ENCODE measurements at places on chromosomes 12 and 14.

GRCh38 chr14:50344876-50345563 lies 32.9 kb downstream of the DMAC2L start:
- DNase-seq = no peak

GRCh38 chr12:104991565-104992128 lies 5.5 kb downstream of the NOPCHAP1 start:
- no peak for DNase-seq

DNA sequence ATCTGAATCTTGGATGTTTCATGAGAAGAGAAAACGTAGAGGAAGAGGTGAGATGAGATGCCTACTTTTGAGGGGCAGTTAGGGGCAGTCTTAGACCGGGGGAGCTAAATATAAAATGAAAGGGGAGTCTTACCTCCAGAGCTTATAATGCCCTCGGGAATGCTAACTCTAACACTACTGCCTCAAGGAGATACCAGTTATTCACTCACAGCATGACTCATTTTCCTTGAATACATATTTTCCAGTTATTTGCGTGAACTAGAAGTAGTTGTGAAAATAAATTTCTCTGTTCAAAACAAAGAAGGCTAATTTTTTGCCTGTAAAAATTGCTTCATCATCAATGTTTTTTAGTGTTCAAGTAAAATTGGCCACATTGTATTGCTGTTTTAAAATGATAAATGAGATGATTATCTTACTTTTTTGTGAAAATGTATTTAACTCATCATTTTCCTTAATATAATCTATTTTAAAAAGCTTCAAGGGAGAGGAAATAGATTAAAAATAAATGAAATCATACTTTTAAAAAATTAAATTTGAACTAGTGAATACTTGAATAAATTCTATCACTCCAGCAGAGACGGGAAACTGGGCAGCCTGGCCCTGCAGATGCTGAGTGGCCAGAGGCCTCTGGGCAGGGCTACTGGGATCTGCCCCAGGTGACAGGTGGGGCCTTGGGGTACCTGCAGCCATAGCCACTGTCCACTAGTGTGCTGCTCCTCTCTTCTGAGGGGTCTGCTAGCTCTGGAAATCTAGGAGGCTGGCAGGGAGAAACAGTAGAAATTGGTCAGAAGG lies 339.3 kb downstream of the EGLN3 start:
- DNase-seq = no peak

- DNase-seq = no peak
Observed at GRCh38 chr14:88140874-88141273, 135.9 kb downstream of the GPR65 start.

GRCh38 chr12:113889891-113890581 lies 76.1 kb downstream of the RBM19 start:
- DNase-seq = no peak

DNA sequence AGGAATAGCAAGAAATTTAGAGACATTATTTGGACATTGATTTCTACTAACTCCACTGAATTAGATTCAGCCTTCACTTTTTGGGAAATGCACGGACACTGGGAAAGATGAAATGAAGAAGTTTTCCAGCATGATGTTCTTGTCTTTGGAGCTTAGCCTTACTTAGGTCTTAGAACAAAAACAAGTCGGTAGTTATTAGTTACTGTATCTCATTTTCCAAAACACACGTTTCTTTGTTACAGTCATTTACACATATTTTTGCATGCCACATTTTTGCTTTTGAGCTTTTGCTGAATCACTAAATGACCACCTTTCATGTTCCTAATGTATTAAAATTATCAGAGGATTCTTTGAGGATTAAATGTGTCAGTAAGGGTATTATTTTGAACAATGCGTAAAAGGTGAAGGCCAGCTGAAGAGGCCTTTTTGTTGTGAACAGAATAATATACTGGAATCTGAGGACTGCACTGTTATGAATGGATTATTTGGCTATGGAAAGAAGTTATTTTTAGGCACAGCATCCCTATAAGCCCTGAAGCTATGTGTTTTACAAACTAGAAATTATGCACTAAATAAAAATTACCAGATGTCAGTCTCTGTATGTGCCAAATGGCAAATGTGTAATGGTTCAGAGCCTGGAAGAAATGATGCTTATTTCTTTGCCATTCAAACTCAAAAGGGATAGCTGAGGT lies 138.2 kb downstream of the SRGAP1 start:
- DNase-seq = no peak

- no peak for DNase-seq
Observed at GRCh38 chr14:104187931-104188726, 49.7 kb downstream of the KIF26A start.

- no peak for DNase-seq
Observed at GRCh38 chr12:79452906-79453305, 237.9 kb downstream of the PAWR start.

DNA sequence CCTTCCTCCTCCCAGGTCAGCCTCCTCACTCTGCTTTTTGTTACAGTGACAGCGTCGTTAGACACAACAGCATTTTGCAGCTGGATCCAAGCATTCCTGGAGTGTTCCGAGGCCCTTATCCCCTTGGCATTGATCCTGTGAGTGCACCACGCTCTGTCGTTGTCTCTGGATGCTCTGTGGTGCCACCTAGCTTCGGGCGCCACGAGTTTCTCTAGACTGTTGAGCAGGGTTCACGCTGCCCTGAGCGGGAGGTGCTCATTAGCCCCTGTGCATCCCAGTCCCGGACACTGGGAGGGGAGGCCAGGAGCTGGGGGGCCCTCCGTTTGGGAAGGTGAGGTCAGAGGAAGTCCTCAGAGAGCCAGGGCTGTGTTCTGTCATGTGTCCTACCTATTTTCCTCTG lies 17.3 kb upstream of the DNAH10 start:
- no peak for DNase-seq

- DNase-seq = no peak
Observed at GRCh38 chr14:76829650-76830421, 3.6 kb downstream of the LRRC74A start.

- DNase-seq = no peak
Observed at GRCh38 chr14:101588286-101588975, 27.1 kb downstream of the DIO3 start.

- DNase-seq = no peak
Observed at GRCh38 chr12:108613548-108613947, 15.7 kb upstream of the TMEM119 start.

GRCh38 chr14:93023802-93024434 lies 91.8 kb downstream of the ITPK1 start:
- DNase-seq = no peak

DNA sequence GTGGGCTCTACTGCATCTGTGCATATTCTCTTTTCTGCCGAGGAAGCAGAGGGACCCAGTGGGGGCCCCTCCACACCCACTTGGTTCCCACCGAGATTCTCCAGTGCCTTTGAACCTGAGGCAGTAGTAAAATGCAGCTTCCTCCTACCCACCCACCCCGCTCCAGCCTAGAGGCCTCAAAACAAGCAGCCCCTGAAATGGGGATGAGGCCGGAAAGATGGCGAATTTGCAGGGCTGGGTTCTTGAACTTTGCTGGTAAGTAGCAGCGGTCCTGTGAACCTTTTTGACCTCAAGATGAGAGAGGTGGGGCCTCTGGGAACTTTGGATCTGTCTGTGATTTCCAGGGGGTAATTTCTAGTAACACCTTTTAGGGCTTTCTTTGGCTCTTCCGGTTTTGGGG lies 15.4 kb downstream of the PLEKHG3 start:
- DNase-seq = no peak

- no peak for DNase-seq
Observed at GRCh38 chr12:52157566-52158150, 34.2 kb downstream of the KRT80 start.

DNA sequence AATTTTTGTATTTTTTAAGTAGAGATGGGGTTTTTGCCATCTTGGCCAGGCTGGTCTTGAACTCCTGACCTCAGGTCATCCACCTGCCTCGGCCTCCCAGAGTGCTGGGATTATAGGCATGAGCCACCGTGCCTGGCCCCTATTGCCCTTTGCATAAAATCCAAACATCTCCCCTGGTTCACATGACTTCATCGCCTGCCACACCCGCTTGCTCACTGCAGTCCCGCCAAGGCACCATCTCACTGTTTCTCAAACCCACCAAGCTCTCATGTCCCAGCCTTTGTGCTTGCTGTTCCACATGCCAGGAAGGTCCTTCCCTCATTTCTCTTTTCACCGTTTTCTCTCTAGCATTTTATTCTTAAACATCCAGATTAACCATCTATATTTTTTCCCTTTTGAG lies 9.7 kb downstream of the RHOF start:
- DNase-seq = no peak

GRCh38 chr14:105466531-105467248 lies 7.9 kb upstream of the CRIP2 start:
- no peak for DNase-seq

- peak; percentile 96 for DNase-seq
Observed at GRCh38 chr14:24114532-24115421, at the start of the genes DCAF11 and NRL. DCAF11 (plus strand) TSS chr14:24114777; CDS start chr14:24115595, 818 bp downstream. NRL (minus strand) TSS chr14:24114949; CDS start chr14:24082848, 32,101 bp downstream.

- DNase-seq = peak; percentile 75
Observed at GRCh38 chr12:63779498-63780481, at the start of gene RXYLT1. RXYLT1 (plus strand) TSS chr12:63779909; CDS start chr12:63779961, 52 bp downstream.

GRCh38 chr12:2268471-2269286 lies 215.9 kb downstream of the CACNA1C start:
- no peak for DNase-seq

DNA sequence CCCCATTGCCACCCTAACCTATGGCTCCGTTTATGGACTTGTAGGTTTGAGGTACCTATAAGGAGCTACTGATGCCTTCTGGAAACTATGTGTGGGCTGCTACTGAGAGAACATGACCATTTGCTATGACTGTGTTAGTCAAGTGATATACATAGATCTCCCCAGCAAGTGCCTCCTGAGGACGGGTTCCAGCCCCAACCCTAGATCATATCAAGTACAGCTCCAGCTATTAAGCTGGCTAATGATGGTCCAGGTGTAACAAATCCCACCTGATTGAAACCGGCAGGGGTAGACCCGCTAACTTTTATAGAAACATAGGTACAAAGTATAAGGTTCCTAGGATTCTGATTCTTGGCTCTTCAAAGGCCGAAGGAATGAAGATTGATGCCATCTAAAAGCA lies 23.7 kb downstream of the NINJ2 start:
- no peak for DNase-seq

GRCh38 chr12:70885956-70886355 lies 34.6 kb downstream of the PTPRR start:
- DNase-seq = no peak

DNA sequence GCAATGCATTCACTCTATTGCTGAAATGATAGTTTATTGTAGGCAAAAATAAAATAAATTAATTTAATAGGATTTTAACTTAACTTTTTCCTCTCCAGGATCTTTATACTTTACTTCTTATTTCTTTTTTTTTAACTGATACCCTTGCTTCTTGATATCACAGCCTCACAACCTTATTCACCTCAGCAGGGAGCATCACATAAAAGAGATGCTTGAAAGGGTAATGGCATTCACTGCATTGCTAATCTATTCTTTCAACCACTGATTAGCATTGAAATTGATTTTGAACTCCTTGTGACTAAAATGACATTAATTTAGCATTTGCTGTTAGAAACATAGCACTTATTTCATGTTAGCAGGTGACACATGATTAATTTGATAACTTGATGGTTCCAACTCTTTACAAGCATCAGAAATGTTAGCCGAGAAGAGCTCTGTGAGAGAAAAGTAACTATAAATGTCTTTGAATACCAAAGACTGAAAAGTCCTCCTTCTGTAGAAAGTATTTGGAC lies 689.5 kb upstream of the MGAT4C start:
- no peak for DNase-seq

GRCh38 chr12:123532019-123532418 lies 1.5 kb downstream of the RILPL1 start:
- no peak for DNase-seq

- no peak for DNase-seq
Observed at GRCh38 chr14:70847406-70848090, 38.2 kb upstream of the MAP3K9 start.

DNA sequence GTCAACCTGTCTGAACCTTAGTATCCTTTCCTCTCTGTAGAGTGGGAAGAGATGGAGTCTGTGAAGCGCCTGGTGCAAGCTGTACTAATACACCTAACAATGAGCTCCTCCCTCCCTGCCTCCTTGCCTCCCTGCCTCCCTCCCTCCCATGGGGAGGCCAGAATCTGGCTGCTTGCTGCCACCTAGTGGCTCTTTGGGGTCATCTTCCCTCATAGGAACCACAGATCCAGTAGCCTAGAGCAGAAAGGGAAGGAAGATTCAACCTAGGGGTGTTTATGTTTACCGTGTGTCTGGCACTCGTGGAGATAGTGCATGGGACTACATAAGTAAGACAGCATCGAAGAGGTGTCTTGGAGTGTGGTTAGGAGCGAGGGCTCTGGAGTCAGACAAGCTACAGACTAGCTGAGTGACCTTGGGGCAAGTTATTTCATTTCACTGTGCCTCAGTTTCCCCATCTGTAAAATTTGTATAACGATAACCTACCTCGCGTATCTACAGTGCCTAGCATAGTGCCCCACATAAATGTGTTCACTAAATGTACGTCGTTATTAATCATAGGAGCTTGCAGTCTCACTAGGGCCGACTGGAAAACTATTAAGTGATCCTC lies 35.5 kb upstream of the TSPAN9 start:
- no peak for DNase-seq

DNA sequence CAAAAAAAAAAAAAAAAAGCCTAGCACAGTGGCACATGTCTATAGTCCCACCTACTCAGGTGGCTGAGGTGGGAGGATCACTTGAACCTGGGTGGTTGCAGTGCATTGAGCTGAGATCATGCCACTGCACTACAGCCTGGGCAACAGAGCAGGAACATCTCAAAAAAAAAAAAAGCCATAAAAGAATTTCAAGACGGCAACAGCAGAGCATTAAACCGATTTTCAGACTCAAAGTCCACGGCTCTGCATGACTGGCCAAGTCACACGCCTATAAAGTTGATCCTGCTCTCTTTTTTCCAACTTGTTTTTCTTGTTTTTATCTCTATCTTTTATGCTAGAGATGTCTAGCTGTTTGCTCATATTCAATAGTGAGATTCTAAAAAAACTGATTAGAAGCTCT lies 45.3 kb downstream of the FBXO34 start:
- no peak for DNase-seq

GRCh38 chr14:65156568-65157366 lies 54.5 kb upstream of the MAX start:
- DNase-seq = no peak

DNA sequence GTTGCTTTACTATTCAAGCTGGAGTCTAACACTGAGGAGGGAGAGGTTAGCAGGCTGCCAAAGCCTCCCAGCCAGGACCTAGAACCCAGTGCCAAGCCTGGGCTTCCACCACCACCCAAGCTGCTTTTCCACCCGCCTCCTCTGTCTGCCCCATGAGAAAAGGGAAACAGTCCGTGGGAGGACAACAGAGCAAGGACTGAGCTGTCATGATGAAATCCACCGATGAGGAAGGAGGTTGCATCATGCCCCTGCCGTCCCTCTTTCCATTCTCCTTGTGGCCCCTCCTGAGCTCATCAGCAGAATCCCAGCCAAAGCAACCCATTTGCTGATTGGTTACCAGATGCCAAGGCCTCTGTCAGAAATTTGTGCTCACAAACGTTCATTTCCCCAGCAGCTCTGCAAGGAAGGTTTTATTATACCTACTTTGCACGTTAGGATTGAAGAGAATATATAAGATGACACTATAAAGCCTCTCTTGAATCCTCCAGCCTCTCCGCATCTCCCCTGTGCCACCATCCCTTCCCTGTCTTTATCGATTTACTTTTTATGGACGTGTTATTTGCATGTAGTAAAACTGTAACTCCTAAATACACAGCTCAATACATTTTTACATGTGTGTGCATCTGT lies 6.3 kb upstream of the SERPINA1 start:
- DNase-seq = no peak
